Fibroblast of lung (primary cell): ENCODE measurements at places on chromosomes 16 and 17. TPM values are rescaled to one million over a fixed set of nuclear protein-coding genes. Genes with fewer than 3 reads are reported as not detected.

GOT2 gene
- polyA plus RNA-seq = 53.9 and 94.0 TPM in 2 replicates

DNA sequence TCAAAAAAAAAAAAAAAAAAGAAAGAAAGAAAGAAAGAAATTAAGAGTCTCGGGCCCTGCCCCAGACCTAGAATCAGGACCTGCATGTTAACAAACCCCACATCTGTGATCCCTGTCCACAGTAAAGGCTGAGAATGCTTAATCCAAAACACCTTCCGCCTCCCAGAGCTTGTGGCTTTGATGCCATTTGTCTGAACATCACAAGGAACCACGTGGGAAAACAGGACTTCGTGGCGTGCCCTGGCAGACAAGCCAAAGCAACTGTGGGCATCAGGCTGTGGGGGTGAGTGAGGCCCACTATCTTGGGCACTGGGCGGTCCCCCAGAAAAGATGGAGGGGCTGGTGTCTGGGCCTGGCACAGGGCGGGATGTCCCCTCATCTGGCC, 173.4 kb upstream of the CIBAR2 start:
- DNase-seq = peak; percentile 25

- DNase-seq = no peak
Measured at GRCh38 chr17:30521766-30522165, 44.6 kb downstream of the GOSR1 start.

CDT1 gene
- polyA plus RNA-seq = 1.3 and 4.5 TPM in 2 replicates

CPNE7 gene
- 10.2 and 14.5 TPM in 2 replicates for polyA plus RNA-seq

GRCh38 chr16:22677024-22677830, 136.7 kb upstream of the HS3ST2 start:
- no peak for DNase-seq

DNA sequence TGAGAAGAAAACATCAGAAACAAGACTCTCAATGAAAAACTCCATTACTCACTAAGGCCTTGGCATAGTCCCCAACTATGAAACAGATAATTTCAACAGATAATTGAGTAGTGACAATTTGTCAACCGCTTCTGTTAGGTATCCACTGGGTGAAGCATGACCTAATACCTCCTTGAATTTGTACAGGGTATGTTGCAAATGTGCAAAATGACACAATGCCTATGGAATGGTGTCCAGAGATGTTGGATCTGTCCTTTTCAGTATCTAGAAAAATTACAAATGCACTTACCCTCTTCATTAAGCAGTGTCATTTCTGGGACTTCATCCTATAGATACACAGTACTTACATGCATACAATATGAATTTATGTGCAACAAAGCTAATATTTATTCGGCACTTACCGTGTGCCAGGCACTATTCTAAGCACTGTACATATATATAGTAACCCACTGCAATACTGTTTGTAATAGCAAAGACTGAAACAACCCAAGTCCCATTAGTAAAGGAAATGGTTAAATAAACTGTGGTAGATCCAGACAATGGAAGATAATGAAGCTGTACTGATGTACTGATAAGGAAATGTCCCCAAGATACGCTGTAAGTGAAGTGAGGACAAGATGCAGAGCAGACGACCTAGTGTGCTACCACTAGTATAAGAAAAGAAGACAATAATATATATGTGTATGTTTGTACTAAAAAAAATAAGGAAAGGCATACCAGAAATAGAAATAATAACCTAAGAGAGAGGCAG, 21.4 kb upstream of the SLC6A4 start:
- peak; percentile 52 for DNase-seq

SYNGR3 gene
- 1.8 and 6.0 TPM in 2 replicates for polyA plus RNA-seq
